Mesenteric fat pad (tissue), 1 donor: ENCODE measurements at places on chromosomes 11 and 22. TPM values are rescaled to one million over a fixed set of nuclear protein-coding genes. Genes with fewer than 3 reads are reported as not detected.

FIBIN gene
- 2.6 TPM for total RNA-seq

CARD16 gene
- 9.8 TPM for total RNA-seq

TCIRG1 gene
- total RNA-seq = 112 TPM

ART1 gene
- not detected for total RNA-seq

CHRM1 gene
- total RNA-seq = not detected

SLC7A4 gene
- total RNA-seq = 7.6 TPM

MPEG1 gene
- 71.5 TPM for total RNA-seq

XKR3 gene
- total RNA-seq = not detected

DKK3 gene
- 8.9 TPM for total RNA-seq

CDCA5 gene
- 1.2 TPM for total RNA-seq

SSRP1 gene
- 54.0 TPM for total RNA-seq

DTX4 gene
- total RNA-seq = 60.8 TPM

PLEKHB1 gene
- total RNA-seq = 0.58 TPM

RFPL1 gene
- not detected for total RNA-seq

LINC01488 gene
- not detected for total RNA-seq

ADAMTS8 gene
- total RNA-seq = 0.42 TPM

HIC2 gene
- total RNA-seq = 5.5 TPM

ABCG4 gene
- total RNA-seq = not detected

KBTBD3 gene
- 3.1 TPM for total RNA-seq

ANKK1 gene
- total RNA-seq = 0.13 TPM

TIMP3 gene
- total RNA-seq = 493 TPM

RHOD gene
- total RNA-seq = 22.2 TPM

C11orf97 gene
- not detected for total RNA-seq

API5 gene
- total RNA-seq = 67.6 TPM

CASTOR1 gene
- total RNA-seq = 11.6 TPM

SCUBE2 gene
- 29.2 TPM for total RNA-seq

SLC22A12 gene
- total RNA-seq = 0.29 TPM

KRTAP5-6 gene
- not detected for total RNA-seq

TEX54 gene
- total RNA-seq = not detected

ROM1 gene
- 6.7 TPM for total RNA-seq

PGGHG gene
- 25.2 TPM for total RNA-seq

SHANK2 gene
- 2.0 TPM for total RNA-seq

DRICH1 gene
- 0.39 TPM for total RNA-seq

GAS2 gene
- total RNA-seq = 0.71 TPM

OR51I1 gene
- not detected for total RNA-seq

ASPHD2 gene
- total RNA-seq = 0.71 TPM

PGM2L1 gene
- total RNA-seq = 2.8 TPM

OR51B2 gene
- total RNA-seq = not detected

TMEM191C gene
- 0.16 TPM for total RNA-seq

P4HA3 gene
- 1.0 TPM for total RNA-seq

FAM227A gene
- total RNA-seq = 0.22 TPM

PRG3 gene
- not detected for total RNA-seq

AP2A2 gene
- total RNA-seq = 120 TPM

SYT12 gene
- 3.1 TPM for total RNA-seq

ARL14EP gene
- 21.5 TPM for total RNA-seq

LGALS12 gene
- 80.9 TPM for total RNA-seq
